ENCODE measurements at places on chromosomes 7 and 10. TPM values are rescaled to one million over a fixed set of nuclear protein-coding genes. Genes with fewer than 3 reads are reported as not detected.

The FKBP14 gene
- 1.4 TPM for total RNA-seq

GRCh38 chr10:74963549-74963948 is 137.1 kb downstream of the KAT6B start:
- H3K27ac ChIP-seq, result no peak overlapping the region
- no peak for DNase-seq
- H3K36me3 ChIP-seq, result no peaks in the 10 kb centered on the region
- H3K27me3 ChIP-seq, result no peaks in the 10 kb centered on the region

GRCh38 chr7:30450240-30450982 is 28.2 kb downstream of the NOD1 start:
- H3K4me1 ChIP-seq, result peaks cover 7% of the 10 kb centered on the region
- DNase-seq, result no peak
- H3K36me3 ChIP-seq, result peaks cover 63% of the 10 kb centered on the region
- no peak overlapping the region for H3K4me3 ChIP-seq
- no peaks in the 10 kb centered on the region for H3K27me3 ChIP-seq

DNA sequence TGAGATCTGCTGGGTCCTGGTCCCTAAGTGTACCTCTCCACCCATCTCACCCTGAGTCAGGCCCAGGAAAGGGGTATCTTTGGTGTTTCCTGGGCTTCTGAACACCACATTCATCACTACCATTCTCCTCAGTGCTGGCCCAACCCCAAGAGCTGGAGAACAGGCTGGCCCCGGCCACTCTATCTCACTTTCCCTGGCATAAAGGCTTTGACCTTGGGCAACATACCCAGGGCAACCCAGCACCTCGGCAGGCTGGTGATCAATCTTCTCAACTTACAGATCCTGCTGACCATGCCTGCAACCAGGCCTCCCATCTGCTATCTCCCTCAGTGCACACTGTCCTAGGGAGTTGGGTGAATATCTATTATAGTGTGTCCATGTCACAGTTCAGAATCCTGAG is 2.1 kb downstream of the VSIR start:
- H3K27me3 ChIP-seq, result no peaks in the 10 kb centered on the region
- H3K4me3 ChIP-seq, result peak overlapping the region; percentile 69
- H3K36me3 ChIP-seq, result no peaks in the 10 kb centered on the region
- peak overlapping the region; percentile 77 for H3K27ac ChIP-seq

DNA sequence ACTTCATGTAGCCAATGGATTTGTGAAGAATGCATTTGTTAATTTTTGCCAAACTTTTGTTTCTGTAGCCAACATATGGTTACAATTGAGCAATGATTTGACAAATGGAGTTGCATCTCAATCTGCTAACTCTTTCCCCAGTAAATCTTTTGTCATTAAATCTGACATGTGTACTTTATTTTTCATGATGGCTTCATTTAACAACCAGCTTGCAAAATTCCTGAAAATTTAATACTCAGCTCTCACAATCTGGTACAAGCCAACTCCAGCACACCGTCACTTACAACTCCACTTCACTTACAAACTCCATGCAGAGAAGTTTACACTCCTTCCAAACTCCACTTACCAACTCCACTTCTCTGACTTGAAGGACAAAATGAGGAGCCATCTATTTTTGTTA is 26.5 kb upstream of the HIBADH start:
- DNase-seq, result no peak
- H3K27ac ChIP-seq, result no peak overlapping the region
- no peaks in the 10 kb centered on the region for H3K36me3 ChIP-seq
- no peak overlapping the region for H3K4me3 ChIP-seq
- H3K27me3 ChIP-seq, result no peaks in the 10 kb centered on the region

- H3K4me1 ChIP-seq, result no peaks in the 10 kb centered on the region
- DNase-seq, result no peak
- H3K4me3 ChIP-seq, result no peak overlapping the region
- H3K36me3 ChIP-seq, result no peaks in the 10 kb centered on the region
Measured at GRCh38 chr10:90197766-90198165, 496.4 kb downstream of the KIF20B start.

DNA sequence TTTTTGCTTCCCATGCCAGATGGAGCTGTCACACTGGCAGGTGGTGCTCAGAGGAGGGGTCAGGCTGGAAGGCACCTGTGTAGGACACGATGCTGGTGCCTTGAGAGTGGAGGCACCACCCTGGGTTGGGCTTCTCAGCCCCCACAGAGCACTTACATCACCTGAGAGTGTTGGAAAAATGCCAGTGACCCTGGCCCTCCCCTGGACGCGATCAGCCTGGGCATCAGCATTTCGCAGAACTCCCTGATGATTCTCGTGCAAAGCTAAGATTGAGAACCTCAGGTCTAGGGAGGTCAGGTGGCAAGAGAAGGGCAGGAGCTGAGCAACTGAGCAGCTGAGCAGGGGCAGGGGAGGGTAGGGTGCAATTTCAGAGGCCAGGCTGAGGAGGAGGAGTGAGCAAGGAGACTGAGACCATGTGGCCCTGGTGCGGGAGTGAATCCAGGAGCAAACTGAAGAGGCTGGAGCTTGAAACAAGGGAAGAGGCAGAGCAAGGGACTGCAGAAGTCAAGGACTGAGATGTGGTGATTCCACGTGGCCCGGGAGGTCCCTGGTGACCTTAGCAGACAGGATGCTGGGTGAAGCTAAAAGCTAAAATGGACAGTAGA is 24.7 kb upstream of the GRID1 start:
- DNase-seq, result no peak
- no peak overlapping the region for H3K4me3 ChIP-seq
- H3K27me3 ChIP-seq, result peaks cover 26% of the 10 kb centered on the region
- H3K36me3 ChIP-seq, result no peaks in the 10 kb centered on the region
- H3K4me1 ChIP-seq, result no peaks in the 10 kb centered on the region

DNA sequence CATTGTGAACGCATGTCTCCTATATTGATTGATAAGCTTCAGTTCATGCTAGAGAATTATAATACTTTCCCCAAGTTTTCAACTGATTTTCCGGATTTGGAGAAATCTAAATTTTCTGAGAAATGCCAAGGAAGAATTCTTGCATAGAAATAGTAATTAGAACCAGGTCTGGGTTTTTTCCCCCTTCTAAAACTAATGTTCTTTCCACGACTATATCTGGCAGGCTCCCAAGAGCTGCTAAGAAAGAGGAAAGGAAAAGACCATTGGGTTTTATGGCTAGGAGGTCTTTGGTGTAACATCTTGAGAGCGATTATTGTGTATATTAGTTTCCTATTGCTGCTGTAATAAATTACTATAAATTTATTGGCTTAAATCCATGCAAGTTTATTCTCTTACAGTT is 71.8 kb upstream of the CACNB2 start:
- no peaks in the 10 kb centered on the region for H3K36me3 ChIP-seq
- H3K4me1 ChIP-seq, result no peaks in the 10 kb centered on the region
- no peak overlapping the region for H3K27ac ChIP-seq
- no peak for DNase-seq
- H3K27me3 ChIP-seq, result no peaks in the 10 kb centered on the region

The CNTNAP2 gene
- not detected for total RNA-seq

GRCh38 chr7:78434281-78434680 is 635.7 kb downstream of the PHTF2 start:
- no peaks in the 10 kb centered on the region for H3K4me1 ChIP-seq
- no peaks in the 10 kb centered on the region for H3K36me3 ChIP-seq
- no peak for DNase-seq
- H3K27me3 ChIP-seq, result no peaks in the 10 kb centered on the region
- no peak overlapping the region for H3K4me3 ChIP-seq
- H3K27ac ChIP-seq, result peak overlapping the region; percentile 74

Data from gastrocnemius medialis (tissue), 4 donors.